T-helper 2 cell treated with Interferon-gamma antibody and Interleukin-4, amounts not matched to agents 100 ng/mL and 5 ng/mL, for 36 hours (primary cell): ENCODE measurements at places on chromosomes 6 and 20. TPM values are rescaled to one million over a fixed set of nuclear protein-coding genes. Genes with fewer than 3 reads are reported as not detected.

Gene OR10C1
- total RNA-seq: not detected in 2 replicates

Gene GPSM3
- 245 and 258 TPM in 2 replicates for total RNA-seq

Gene FGD2
- total RNA-seq: 2.0 and 2.6 TPM in 2 replicates

Gene POM121L2
- total RNA-seq: not detected in 2 replicates

Gene ABT1
- total RNA-seq: 26.6 and 27.2 TPM in 2 replicates

Gene BMP2
- total RNA-seq: not detected in 2 replicates

Gene TEAD3
- total RNA-seq: 0.14 and 0.23 TPM in 2 replicates

Gene TMC2
- not detected in 2 replicates for total RNA-seq

Gene TFAP2D
- total RNA-seq: not detected in 2 replicates

Gene COL21A1
- not detected in 2 replicates for total RNA-seq

Gene SEMG1
- total RNA-seq: not detected in 2 replicates
